ENCODE measurements at places on chromosomes 4 and X.

DNA sequence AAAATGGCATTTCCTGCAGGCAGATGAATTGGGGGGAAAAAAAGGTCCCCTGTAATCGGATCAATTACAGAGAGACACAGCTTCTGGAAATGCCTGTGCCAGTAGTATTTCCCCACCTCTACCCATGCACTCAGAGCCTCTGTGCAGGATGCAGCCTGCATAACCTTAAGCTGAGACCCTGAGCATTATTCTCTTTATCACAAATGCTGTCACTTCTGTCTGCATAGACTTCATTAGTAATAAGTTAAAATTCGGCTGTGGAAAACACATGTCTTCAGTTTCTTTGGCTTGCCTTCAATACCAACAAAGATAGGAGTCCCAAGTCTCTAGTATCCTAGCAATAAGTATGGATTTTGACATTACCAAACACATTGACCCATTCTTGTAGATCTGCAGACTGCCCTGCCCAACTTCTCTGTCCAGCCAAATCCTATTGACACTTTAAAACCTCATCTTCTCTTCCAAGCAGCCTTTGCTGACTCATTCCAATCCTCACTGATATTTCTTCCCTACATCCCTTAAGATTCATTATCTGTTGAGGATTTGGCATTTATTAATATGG, 70.8 kb downstream of the LUZP4 start:
- DNase-seq = no peak

GRCh38 chr4:4770610-4771009, 88.9 kb upstream of the MSX1 start:
- no peak for DNase-seq

- DNase-seq = no peak
Observed at GRCh38 chr4:151267822-151268535, 9.0 kb upstream of the PRSS48 start.

DNA sequence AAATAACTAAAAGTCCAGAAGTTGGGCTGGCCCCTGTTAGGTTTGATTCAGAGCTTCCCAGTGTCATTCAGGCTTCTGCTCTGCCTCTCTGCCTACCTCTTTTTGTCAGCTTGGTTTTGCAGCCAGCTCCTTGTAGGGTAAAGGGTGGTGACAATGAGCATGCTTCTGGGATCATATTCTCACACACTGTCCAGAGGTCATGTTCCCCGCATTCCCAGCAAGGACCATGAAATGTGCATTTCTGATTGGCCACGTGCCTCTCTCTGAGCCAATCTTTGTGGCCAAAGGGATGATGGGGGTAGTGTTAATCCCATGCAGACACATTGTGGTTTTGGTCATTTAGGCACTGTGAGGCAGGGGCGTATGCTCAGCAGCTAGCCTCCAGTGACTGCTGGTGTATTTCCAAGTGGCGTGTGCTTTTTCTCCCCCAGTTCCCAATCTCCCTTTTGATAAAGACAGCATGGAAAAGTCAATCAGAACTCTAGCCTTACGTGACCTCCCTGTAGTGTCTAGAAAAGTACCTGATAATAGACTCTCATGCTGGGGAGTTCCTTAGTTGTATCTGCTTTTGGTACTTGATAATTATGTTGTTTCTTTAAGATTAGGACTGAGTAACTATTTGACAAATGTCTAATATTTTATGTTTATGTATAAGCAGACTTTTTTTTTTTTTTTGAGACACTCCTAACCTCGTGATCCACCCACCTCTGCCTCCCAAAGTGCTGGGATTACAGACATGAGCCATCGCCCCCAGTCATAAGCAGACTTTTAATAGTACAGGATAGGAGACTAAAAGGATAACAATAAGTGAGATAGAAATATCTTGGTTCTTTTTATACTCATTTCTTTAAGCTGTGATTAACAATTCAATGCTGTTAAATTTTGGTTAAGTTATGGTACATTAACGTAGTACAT, 57.8 kb downstream of the KIAA0232 start:
- DNase-seq = no peak

DNA sequence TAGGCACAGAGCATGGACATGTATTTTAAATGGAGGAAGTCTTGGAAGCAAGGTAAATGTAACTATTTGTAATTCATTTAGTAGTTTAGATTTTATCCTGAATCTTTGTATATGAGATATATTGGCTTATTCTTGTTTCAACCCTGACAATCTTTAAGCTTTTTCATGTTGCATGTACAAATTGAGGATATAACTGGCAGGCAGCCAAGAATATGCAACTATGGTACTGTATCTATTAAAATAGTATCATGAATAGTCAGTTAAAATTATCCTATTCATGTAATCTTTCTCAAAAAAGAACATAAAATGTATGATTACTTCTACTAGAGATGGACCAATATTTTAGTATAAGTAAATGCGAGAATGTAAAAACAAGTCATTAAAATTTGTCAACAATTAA, 1141.5 kb downstream of the PCDH18 start:
- no peak for DNase-seq

DNA sequence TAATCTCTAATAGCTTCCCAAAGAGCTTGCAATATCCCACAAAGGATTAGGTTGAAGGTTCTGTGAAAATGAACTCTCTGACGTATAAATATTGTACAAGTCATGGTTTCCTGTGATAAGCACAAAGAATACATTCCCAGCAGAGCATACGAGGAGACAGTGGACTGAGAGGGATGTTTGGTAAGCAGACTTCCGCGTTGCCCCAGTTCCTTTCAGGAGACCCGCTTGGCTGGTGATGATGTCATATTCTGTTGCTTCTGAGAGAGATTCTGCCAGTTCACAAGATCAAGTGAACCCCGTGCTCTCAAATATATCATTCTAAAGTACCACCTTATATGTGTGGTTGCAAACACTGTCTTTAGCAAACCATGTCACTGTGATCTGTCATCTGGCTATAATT, 323.9 kb upstream of the CASK start:
- DNase-seq = no peak

GRCh38 chr4:74543983-74544382, 99.0 kb downstream of the AREG start:
- DNase-seq = no peak

DNA sequence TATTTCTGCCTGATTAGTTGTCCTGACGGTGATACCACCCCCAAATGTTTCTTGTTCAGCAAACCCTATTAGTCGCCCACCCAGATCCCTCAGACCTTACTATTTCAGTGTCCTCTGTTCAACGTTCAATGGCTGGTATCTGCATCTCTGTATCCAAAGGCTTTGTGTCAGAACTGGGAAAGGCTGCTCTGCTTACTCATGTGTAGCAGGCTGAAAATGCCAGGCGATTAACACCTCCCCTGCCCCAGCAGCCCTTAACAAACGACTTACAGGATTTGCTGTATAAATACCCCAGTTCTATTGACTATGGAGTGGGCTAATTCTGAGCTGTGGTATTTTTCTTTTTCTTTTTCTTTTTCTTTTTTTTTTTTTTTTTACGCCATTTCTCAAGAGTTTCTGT, 415.0 kb downstream of the ZNF674 start:
- no peak for DNase-seq

GRCh38 chr4:73606465-73606974, 13.7 kb downstream of the RASSF6 start:
- peak; percentile 97 for DNase-seq

DNA sequence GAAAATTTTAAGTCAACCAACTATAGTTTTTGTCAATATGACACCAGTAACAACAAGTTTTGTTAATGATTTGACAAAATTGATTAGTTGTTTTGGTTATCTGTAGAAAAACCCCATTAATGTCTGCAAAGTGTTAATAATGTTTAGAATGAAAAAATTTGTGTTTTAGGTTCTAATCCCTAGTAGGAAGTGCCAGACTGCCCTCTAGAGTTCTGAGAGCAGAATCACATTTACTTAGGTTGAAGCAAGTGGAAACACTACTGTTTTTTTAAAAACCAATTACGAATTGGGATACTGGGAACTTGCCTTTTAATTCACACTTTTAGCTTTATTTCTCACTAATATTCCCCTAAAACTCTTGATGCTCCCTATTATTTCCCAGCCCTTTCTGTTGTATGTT, 101.1 kb upstream of the CYLC1 start:
- DNase-seq = peak; percentile 4

GRCh38 chrX:38985375-38985774, 184.1 kb downstream of the MID1IP1 start:
- peak; percentile 39 for DNase-seq

DNA sequence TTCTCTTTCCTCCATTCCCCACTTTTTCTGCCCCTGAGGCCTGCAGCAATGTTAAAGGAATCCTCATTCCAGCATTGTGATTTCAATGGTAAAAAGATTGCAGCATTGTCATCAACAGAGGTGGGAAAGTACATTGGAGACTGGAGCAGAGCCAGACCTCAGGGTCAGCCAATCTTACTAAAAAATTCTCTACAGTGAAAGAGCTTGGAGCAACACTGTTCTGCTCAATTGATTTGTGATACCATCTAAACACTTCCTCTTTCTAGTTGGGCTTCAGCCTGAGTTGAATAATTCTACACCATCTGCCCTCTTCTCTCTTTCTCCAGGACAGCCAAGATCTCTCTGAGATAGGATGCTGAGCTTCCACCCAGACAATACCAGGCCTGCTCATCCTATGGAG, 176.5 kb downstream of the AR start:
- no peak for DNase-seq

- DNase-seq = no peak
Observed at GRCh38 chr4:60259781-60260180, 940.3 kb upstream of the ADGRL3 start.

- DNase-seq = no peak
Observed at GRCh38 chr4:77074981-77075855, 571 bp downstream of the CCNI start.

DNA sequence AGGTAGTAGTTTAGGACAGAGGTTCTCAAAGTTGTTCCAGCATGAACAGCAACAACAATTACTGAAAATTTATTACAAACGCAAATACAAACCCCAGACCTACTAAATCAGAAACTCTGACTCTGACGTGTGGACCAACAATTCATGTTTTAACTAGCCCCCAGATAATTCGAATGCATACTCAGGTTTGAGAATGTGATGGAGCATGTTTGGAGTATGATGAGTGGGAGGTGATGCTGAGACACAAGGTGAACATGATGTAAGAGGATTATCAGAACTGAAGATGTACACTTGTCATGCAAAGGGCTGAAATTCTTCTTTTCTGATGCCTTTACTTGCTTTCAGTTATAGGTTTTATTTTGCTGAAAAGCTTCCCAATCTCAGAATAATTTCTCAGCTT, 323.0 kb downstream of the INPP4B start:
- DNase-seq = no peak

DNA sequence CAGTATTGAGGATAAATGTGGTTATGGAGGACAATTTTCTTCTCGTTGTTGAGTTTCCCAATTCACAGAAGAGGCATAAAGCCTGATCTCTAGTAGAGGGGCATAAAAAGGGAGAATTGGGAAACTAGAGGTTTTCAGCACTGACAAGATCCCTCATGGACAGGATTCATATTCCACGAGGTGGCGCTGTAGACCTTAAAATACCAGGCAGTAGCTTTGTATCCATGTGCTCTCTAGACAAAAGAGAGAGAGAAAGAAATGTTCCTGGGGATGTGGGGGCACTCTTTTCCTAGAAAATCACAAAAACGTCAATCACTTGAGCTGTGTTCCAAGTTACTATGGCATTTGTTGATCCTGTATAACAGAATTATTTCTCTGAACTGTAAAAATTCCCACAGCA, 128.3 kb downstream of the MAGEE1 start:
- no peak for DNase-seq

- DNase-seq = no peak
Observed at GRCh38 chr4:54659749-54660535, 2.2 kb downstream of the KIT start.

- DNase-seq = no peak
Observed at GRCh38 chr4:146155152-146155724, 20.3 kb upstream of the LSM6 start.

- DNase-seq = no peak
Observed at GRCh38 chr4:79540143-79540542, 132.1 kb upstream of the GK2 start.

DNA sequence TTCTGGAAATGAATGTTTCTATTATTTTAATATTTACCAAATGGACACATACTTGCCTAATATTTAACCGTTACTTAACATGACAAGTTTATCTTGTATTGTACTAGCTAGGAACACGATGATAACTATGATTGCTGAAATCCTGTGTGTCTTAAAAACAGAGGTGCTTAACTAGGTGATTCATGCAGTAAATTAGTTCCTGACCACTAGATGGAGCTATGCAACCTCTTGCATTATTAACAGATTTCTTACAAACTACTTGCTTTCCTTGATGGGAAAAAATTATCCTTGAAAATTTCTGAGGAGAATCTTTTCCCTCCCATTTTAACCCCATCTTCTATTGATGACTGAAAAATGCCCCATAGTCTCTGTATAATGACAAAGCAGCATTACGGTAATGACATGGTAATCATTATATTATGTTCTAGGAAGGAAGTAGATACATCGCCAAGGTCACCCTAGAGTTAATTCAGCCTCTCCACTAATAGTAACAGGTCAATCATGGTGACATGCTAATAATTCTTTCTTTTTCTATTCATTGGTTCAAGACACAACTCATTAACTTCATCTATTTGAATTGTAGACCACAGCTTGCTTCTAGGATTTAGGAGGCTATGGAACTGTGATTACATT, 844.2 kb downstream of the RAPGEF2 start:
- DNase-seq = peak; percentile 49

DNA sequence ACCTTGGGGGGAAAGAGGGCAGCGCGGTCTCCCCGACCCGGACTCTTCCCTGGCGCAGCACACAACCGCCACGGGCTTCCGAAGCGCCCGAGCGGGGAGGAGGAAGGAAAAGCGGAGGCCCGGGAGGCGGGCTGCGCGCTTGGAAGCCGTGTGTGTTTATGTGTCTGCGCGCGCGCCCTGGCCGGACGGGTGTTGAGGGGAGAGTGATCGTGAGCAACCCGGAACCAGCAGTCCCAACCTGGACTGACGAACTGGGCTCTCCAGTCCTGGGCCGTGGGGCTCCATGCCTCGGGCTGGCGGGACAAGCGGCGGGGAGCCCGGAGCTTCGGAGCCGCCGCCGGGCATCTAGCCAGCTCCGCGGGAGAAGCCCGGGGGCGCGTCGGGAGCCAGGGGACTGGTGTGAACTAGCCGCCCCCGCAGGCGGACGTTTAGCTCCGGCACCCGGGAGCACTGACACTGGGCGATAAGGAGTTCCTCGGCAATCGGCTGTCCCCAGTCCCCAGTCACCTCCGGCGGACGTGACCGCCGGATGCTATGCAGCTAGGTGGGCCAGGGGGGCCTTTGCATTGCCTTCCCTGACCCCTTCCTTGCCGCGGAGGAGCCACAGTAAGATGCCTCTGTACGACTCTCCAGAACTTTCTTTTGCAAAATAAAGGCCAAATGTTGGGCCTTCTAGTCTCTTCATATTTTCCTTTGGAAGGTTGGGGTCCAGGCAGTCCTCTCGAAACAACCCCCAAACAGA, 74.8 kb upstream of the BCOR start:
- DNase-seq = no peak

- no peak for DNase-seq
Observed at GRCh38 chr4:40038977-40039376, 17.7 kb upstream of the N4BP2 start.

DNA sequence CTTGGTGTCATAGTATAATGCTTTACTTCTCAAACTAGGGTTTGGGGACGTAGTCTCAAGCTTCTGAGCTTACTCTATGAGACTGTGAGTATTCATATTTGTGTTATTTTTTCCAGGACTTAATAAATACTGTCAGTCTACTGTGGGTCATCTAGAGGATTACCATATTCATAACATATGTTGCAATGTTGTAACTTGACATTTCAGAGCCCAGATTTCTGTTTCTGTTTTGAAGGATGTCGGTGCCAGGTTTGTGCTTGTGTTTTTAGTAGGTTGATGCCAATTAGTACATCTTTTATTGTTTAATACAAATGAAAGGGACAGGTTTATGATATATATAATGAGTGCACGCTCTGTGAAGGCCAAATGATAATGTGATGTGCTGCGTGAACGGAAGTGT, 69.6 kb downstream of the SPANXN4 start:
- no peak for DNase-seq

Data from NCI-H526 treated with DMSO at 0.1 percent for 48 hours (cell line).